ENCODE measurements at places on chromosomes 12 and 14. TPM values are rescaled to one million over a fixed set of nuclear protein-coding genes. Genes with fewer than 3 reads are reported as not detected.
A peak's percentile ranks its signal among the peaks of the same experiment; 100 is the strongest.

The MTRFR gene
- 11.2 TPM for total RNA-seq

DNA sequence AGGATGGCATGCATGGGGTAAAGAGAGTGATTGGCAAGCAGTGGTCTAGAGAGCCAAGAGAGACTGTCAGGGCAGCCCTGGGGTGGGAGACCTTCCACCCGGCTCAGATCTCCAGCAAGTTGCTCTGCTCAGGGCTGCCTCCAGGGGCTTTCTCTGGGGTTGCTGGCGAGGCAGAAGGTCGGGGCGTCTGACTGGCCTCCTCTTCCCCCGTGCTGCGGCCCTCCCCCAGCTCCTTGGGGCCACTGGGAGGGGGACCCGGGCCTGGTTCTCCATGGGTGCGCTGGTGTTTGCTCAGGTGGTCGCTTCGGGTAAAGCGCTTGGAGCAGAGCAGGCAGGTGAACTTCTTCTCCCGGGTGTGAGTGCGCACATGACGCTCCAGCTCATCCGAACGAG is 6.6 kb upstream of the AAAS start:
- no peak for DNase-seq

The ASB8 gene
- 28.4 TPM for total RNA-seq

- no peak for DNase-seq
Observed at GRCh38 chr14:22500954-22501726, 87.9 kb downstream of the DAD1 start.

DNA sequence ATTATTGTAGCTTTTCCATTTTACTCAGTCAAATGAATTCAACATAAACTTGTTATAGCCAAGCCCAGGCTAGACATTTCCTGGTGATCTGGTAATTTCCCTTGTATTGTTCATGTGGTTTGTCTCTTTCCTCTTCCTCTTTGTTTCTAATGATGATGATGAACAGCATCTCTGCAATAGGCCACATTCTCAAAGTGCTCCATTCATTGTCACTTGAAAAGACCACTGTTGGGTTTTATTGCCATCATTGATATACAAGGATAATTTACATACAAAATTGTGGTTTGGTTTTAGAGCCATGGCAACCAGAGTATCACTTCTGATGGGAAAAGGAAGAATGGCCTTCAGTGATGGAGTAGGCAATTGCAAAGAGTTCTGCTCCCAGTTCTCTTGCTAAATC is 379.3 kb downstream of the RGS6 start:
- DNase-seq, result no peak

DNA sequence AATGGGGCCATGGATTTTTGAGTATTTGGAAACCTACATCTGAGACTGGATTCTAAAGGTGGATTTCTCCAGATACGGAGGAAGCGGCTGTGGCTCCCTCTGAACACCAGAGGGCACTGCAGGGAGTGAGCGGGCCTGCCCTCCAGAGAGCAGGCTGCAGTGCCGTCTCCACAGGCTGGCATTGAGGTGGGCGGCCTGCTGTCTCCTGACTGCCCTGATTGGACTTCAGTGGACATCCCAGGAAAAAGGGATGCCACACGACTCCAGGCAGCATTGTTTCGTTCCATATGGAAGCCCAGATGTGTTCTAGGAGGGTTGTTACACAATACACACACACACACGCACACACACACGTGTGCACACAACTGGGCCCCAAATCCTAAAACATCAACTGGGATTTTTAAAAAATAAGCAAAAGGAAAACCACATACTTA is 20.9 kb upstream of the ANO2 start:
- DNase-seq, result no peak

The TAS2R13 gene
- 0.66 TPM for total RNA-seq

- peak; percentile 99 for DNase-seq
Observed at GRCh38 chr12:124745891-124746570, 117.6 kb downstream of the SCARB1 start.

The OR4E2 gene
- total RNA-seq, result not detected

DNA sequence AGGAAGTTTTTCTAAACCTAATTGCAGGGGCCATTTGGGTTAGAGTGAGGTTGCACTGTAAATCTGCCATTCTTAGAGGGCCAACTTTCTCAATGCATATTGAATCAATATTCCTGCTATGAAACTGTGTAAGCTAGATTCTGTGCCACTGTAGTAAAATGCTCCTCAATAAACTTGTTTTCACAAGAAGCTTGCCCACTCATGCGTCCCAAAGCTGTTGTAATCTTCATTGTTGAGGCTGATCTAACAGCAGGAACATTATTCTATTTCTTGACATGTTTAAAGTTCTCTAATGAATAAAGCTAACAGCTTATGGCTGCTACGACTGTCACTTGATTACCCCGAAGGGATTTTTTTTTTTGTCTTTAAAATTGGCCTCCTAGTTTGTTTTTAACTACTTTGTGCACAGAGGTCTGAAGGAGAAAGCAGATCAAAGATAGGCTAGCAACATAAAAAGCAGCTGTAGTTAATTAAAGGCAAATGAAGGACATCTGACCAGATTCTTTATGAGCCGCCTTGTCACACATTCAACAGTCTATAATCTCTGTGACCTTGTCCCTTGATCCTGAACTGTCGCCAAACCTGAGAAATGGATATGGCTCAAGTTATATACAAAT is 243.7 kb downstream of the PAX9 start:
- no peak for DNase-seq

DNA sequence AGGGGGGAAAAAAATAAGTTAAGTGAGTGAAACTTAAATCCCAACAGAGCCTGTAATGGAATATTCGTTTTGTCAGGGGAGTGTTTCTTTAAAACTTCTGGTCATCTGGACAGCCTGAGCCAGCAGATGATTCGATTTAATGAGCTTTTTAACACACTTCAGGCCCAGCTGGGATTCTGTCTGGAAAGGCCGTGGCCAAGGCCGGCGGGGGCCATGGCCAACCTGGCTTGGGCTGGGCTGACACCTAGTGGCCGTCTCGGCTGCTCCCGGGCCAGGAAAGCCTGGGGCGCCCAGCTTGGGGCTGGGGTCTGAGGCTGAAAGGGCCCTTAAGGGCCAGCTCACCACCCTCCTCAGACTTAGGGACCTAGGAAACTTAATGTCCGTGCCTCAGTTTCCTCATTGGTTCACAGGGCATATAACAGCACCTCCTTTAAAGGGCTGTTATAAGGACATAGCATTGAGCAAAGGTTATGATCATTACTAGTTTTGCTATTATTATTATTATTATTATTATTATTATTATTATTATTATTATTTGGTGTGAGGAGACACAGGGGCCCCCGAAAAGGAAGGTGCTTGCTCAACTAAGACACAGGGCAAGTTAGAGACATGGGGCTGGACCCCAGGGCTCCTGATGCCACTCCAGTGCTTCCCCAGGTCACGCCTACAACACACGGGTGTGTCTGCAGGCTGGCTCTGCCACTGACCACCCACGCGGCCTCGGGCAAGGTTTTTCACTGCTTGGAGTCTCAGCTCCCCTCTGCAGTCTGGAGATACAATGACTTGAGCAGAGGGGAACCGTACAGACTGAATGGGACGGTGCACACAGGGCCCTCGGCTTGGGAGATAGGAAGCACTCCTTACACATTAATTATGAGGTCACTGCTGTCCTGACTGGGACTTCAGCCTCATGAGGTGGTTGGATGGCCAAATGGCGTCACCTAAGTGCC is 84.0 kb downstream of the SYNE3 start:
- DNase-seq, result no peak

The GDF3 gene
- not detected for total RNA-seq

GRCh38 chr12:76275511-76276093 is 72.6 kb downstream of the BBS10 start:
- no peak for DNase-seq

DNA sequence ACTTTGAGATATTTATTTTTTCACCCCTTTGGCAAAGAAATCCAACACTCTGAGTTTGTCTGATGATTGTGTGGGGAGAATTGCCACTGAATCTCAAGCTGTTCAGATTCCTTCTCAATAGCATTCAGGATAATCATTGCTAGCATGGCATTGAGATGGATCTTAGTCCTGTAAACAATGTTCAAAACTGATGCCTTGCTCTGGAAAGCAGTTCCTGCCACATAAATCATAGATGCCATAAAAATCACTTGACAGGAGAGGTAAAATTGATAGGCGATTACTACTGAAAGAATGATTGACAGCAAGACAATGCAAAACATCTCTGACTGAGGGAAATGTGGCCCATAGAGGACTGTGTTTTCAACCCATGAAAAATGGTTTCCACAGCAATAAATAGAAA is 915.6 kb downstream of the TRHDE start:
- no peak for DNase-seq

- no peak for DNase-seq
Observed at GRCh38 chr12:57737467-57738460, 778 bp downstream of the AGAP2 start.

GRCh38 chr12:64077922-64078321 is 144.2 kb downstream of the KICS2 start:
- DNase-seq, result no peak

- peak; percentile 71 for DNase-seq
Observed at GRCh38 chr12:88241862-88242570, 99.9 kb downstream of the TMTC3 start.

The KRT85 gene
- 0.15 TPM for total RNA-seq

- DNase-seq, result no peak
Observed at GRCh38 chr14:100674897-100675619, 51.6 kb upstream of the DLK1 start.

DNA sequence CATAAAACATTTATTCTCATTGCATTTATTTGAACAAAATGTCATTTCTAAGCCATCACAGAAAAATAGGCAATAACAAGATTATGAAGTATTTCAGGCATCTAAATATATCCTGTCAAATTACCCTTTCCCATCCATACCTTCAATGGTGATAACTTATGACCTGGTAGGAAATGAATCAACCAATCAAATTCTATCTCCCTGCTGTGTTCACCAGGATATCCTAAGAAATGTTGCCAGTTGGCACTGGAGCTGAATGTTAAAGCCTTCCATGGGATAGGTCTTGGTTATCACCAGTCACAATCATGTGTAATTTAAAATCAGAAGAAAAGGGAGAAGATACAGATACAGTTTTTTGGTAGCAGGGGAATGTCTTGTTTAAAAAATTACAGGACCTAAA is 23.7 kb downstream of the BMP4 start:
- no peak for DNase-seq

- DNase-seq, result no peak
Observed at GRCh38 chr12:91347481-91348214, 165.0 kb upstream of the DCN start.

GRCh38 chr12:124032265-124032886 is 59.4 kb downstream of the ZNF664 start:
- no peak for DNase-seq

GRCh38 chr12:92188517-92189188 is 43.0 kb upstream of the BTG1 start:
- no peak for DNase-seq

The AKAP5 gene
- 0.29 TPM for total RNA-seq

DNA sequence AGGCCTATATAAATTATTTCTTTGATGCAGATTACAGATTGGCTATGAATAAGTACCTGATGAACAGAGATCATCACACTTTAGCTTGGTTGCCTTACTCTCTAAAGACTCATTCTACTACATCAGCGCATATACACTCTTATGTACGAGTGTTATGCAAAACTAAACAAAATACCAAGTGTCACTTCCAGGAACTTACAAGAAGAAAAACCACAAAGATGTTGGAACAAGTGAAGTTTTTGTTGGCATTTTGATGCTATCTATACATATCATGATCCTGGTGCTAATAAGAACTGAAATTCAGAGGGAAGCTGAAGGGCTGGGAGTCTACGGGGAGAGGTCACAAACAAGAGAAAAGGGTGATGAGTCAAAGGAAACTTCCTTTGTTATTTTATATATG is 47.9 kb upstream of the CERS5 start:
- DNase-seq, result no peak

DNA sequence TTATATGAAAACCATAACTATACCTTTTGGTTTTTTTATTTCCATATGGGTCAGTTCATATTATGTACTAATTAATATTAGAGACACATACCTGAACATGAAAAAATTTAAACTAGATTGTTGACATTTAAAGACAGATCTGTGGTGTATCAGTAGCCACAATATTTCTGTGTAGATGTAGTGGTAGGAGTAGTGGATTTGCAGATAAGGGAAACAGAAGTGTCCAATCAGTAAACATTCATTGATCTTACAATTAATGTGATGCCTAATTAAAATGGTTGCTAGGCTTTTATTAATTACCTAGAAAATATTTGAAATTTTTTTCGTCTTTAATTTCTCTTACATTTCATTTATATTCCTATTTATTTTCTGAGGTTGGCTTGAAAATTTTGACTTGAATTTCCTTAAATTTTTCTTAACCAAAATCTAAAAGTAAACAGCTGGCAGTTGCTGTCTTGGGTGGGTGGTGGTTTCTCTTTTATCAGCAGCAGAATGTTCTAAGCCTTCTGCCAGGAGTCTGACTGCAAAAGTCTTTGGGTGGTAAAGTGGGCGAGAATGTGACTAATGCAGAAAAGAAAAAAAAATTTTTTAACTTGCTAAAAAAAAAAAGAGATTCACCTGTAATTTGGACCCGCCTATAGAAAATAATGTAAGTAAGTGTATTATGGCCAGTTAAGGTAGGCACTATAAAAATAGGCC is 2.4 kb downstream of the FGFR1OP2 start:
- no peak for DNase-seq

DNA sequence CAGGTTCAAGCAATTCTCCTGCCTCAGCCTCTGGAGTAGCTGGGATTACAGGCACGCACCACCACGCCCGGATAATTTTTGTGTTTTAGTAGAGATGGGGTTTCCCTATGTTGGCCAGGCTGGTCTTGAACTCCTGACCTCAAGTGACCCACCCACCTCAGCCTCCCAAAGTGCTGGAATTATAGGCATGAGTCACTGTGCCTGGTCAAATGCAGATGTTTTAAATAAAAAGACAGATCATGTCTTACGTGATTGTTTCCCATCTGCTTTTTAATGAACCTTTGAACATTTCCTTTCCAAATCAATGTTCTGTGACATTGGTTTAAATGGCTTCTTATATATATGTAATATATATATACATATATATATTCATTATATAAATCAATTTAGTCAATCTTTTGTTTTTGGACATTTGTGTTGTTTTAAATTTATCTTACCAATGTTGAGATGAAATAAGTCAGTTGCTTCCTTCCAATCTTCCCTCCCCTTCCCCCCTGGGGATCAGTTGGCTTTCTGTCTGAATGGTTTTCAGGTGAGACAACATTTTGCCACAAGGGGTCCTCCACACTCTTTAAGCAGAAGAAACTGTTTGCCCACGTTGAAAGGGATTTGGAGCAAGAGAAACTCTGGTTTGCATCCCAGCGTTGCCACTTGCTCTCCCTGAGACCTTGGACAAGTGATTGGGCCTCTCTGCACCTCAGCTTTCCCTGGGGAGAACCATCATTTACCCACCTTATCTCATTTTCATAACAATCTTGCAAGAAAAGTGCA is 47.6 kb upstream of the RBM19 start:
- DNase-seq, result no peak

GRCh38 chr14:79709573-79709972 is 501.7 kb downstream of the DIO2 start:
- DNase-seq, result no peak

- DNase-seq, result no peak
Observed at GRCh38 chr12:1562813-1563407, 31.5 kb downstream of the FBXL14 start.

Measured in lower leg skin (tissue), 4 donors.